SJCRH30 (cell line): ENCODE measurements at places on chromosomes 7 and 10.
A peak's percentile ranks its signal among the peaks of the same experiment; 100 is the strongest.

DNA sequence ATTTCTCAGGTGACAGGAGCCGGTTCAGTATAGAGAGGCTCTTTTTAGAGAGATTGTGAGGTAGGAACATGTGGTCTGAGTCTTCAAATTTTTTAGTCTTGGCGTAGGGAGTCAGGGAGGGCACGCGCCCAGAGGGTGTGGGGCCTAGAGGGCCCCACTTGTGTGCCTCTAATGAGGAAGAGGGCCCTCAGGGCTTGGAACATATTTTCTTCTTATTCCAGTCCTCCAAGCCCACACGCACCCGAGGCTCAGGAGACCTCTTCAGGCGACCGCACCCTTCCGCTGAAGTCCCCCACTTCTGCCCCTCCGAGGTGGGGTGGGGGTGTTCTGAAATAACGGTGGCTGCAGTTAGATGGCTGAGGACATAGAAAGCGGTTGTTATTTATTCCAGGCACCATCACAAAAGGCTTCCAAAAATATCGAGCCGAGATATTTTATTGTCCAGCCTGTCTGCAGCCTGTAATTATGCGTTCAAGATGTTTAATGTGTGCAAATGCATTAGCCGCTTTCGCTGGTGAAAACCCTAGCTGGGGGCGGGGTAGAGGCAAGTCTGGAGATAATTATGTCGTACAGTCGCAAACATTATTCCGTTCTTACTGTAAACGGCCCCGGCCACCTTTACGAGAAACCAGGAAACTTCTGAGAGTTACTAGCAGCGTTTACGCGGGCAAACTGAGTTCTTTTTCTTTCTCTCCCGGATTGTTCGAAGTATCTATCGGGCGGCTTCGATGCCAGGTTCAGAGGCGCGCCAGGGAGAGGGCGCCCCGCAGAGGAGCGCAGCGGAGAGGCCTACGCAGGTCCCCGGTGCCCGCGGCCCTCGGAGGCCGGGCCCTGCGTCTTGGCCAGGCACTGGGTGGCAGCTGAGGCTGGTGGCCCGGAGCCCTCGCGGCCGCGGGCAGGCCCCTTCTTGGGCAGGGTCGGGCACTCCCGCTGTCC lies 12.9 kb upstream of the HOXA13 start:
- H3K27me3 ChIP-seq = no peaks in the 10 kb centered on the region; the same call in none of the 2 replicates
- H3K27ac ChIP-seq = no peak overlapping the region
- no peak overlapping the region for H3K4me3 ChIP-seq
- no peak for DNase-seq

GRCh38 chr10:127195571-127196281 lies 665 bp downstream of the INSYN2A start:
- no peak overlapping the region for H3K27ac ChIP-seq
- no peak for DNase-seq
- H3K36me3 ChIP-seq = no peaks in the 10 kb centered on the region
- H3K4me3 ChIP-seq = no peak overlapping the region
- H3K27me3 ChIP-seq = no peaks in the 10 kb centered on the region
- H3K4me1 ChIP-seq = peaks cover 7% of the 10 kb centered on the region

GRCh38 chr10:78462726-78463228 lies 429.1 kb downstream of the RPS24 start:
- no peak overlapping the region for H3K4me3 ChIP-seq
- H3K36me3 ChIP-seq = no peaks in the 10 kb centered on the region
- H3K27me3 ChIP-seq = no peaks in the 10 kb centered on the region
- H3K4me1 ChIP-seq = 0 out of 2 replicates have a peak, but pooled peaks cover 7% of the 10 kb centered on the region
- no peak overlapping the region for H3K27ac ChIP-seq
- no peak for DNase-seq

DNA sequence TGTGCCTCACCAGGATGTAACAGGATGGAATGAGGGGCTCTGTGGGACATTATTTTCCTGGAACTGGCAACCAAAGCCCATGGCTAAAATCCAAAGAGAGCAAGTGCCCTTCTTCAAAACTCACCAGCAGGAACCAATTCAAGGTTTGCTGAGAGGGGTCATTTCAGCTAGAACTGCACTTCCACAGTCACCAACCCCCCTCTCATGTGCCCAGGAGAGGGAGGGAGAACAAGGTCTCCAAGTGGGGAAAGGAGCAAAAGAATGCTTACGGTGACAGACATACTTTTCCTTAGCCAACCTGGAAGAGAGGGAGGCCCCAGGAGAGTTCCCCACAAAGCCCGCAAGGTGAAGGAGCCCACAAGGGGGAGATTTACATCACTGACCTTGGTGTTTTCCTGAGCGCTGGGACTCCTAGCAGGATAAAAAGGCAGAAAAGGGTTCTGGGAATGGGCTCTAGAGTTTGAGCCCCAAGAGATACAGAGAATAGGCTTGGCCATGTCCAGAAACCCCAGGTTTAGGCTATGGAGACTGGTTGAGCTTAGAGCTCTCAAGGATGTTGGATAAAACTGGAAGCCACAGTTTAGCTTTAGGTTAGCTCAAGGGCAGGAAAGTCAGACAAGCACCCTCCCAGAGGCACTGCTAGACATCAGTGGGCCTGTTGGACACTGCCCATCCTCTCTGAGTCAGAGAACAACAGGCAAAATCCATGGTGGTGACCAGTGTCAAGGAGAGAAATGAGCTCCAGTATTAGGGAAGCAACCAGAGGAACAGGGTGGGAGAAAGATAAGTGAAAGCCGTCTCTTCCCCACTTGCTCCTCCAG lies 63.9 kb upstream of the GHITM start:
- no peaks in the 10 kb centered on the region for H3K27me3 ChIP-seq
- H3K4me1 ChIP-seq = peaks cover 3% of the 10 kb centered on the region; the same call in 1 of the 2 replicates
- peak overlapping the region; percentile 55; the same call in 1 of the 2 replicates for H3K27ac ChIP-seq
- DNase-seq = no peak
- H3K36me3 ChIP-seq = no peaks in the 10 kb centered on the region

DNA sequence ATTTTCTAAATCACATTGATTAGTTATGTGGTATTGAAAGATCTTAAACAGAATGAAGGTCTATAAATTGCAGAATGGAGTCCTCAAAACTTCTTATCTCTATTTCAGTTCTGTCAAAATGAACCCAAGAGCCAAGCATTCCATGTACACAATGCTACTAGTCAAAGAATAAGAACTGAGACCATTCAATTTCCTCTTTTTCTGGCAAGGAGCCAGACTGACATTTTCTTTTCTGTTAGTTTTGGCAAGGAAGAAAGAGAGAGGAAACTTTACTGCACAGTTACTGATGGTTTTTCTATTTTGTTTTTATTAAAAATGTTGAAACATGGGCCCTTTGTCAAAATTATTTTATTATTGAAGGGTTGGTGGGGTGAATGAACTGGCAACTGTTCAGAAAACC lies 181.8 kb upstream of the FERD3L start:
- H3K27ac ChIP-seq = no peak overlapping the region
- no peaks in the 10 kb centered on the region for H3K4me1 ChIP-seq
- no peak overlapping the region for H3K4me3 ChIP-seq
- no peaks in the 10 kb centered on the region for H3K27me3 ChIP-seq
- no peaks in the 10 kb centered on the region for H3K36me3 ChIP-seq
- DNase-seq = no peak

DNA sequence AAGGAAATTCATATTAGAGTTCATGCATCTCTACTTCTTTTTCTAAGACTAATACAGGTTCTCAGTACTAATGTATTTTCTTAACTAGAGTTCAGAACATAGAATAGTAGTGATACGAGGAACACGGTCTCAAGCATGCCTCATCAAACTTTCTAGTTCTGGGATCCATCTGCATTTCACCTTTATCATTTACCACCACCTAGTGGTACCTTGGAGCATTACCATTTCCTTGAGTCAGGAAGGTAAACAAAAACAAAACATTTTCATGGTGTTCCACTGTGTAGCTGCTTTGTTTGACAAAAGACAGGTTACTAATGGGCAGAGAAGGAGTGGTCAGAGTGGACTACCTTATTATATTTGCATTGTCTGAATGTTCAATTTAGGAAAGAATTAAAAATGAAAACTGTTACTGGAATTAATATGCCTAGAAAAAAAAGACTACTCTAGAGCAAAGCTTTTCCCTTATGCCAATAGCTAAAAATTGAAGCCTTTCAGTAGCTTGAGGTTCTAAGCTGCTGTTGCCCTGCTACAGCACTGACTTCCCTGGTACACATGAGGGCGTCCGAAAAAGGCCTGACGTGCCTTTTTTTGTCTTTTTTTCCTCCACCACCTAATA lies 44.5 kb downstream of the STARD3NL start:
- no peaks in the 10 kb centered on the region for H3K4me1 ChIP-seq
- H3K27me3 ChIP-seq = no peaks in the 10 kb centered on the region
- no peak overlapping the region for H3K27ac ChIP-seq
- H3K4me3 ChIP-seq = no peak overlapping the region
- peak; percentile 81 for DNase-seq
